ENCODE measurements at places on chromosomes 3 and 15.

DNA sequence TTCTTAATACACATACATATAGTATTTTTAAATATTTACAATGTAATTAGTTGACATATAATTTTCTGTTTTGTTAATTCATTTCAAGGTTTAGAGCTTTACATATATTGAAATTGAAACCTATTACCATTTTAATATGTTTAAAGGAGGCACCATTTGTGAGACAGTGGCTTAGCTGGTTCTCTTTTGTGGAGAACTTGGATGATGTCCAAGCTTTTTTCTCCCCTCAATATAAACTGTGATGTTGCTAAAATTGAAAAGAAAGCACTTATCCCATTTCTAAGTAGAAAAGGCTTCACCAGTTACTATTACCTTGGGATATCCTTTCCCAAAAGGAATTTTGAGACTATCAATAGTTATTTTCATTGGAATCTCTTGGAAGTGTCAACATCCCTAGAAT lies 707.2 kb downstream of the NTRK3 start:
- H3K27me3 ChIP-seq = no peaks in the 10 kb centered on the region
- no peak overlapping the region for H3K27ac ChIP-seq
- no peaks in the 10 kb centered on the region for H3K4me1 ChIP-seq
- no peak for DNase-seq
- H3K4me3 ChIP-seq = no peak overlapping the region
- no peaks in the 10 kb centered on the region for H3K36me3 ChIP-seq

- no peak overlapping the region for H3K27ac ChIP-seq
- peak; percentile 19 for DNase-seq
- H3K27me3 ChIP-seq = no peaks in the 10 kb centered on the region
Measured at GRCh38 chr3:22887664-22888291, 315.3 kb upstream of the UBE2E2 start.

- H3K36me3 ChIP-seq = no peaks in the 10 kb centered on the region
- no peaks in the 10 kb centered on the region for H3K27me3 ChIP-seq
- peak overlapping the region; percentile 81 for H3K4me3 ChIP-seq
- H3K4me1 ChIP-seq = peaks cover 28% of the 10 kb centered on the region
Measured at GRCh38 chr3:143970773-143971358, 757 bp upstream of the DIPK2A start.

DNA sequence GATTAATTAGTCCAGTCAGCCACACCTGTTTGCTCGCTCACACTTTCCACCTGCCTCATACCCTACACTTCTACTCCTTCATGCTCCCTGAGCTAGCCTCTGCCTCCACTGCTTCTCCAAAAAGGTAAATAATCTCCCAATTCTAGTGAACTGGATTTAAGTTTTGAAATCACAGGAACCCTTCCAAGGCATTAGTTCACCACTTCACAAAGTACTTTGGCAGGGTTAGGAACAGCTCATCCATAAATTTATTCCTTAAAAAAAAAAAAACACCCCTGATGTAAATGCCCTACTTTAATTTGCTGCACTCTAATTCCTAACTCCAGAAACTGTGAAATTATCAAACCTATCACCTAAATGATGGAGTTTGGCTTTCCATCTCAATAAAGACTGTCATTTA lies 58.3 kb downstream of the GADL1 start:
- no peak overlapping the region for H3K4me3 ChIP-seq
- H3K27ac ChIP-seq = no peak overlapping the region
- no peaks in the 10 kb centered on the region for H3K27me3 ChIP-seq
- no peak for DNase-seq

- no peaks in the 10 kb centered on the region for H3K27me3 ChIP-seq
- no peaks in the 10 kb centered on the region for H3K36me3 ChIP-seq
- no peaks in the 10 kb centered on the region for H3K4me1 ChIP-seq
- no peak overlapping the region for H3K4me3 ChIP-seq
- no peak overlapping the region for H3K27ac ChIP-seq
- DNase-seq = peak; percentile 14
Measured at GRCh38 chr15:25465835-25466234, 27.0 kb upstream of the UBE3A start.

All from transverse colon (tissue), 4 donors.